ENCODE measurements at places on chromosomes 13 and 19.
A peak's percentile ranks its signal among the peaks of the same experiment; 100 is the strongest.

- DNase-seq: no peak
Observed at GRCh38 chr13:102914339-102914930, 68.6 kb downstream of the ERCC5 start.

GRCh38 chr19:18340990-18341868 is 831 bp downstream of the PGPEP1 start:
- DNase-seq: peak; percentile 80

- no peak for DNase-seq
Observed at GRCh38 chr19:13083627-13084026, 19.0 kb downstream of the LYL1 start.

- no peak for DNase-seq
Observed at GRCh38 chr13:98860491-98860890, 108.0 kb upstream of the SLC15A1 start.

GRCh38 chr19:30044273-30045248 is 102.5 kb downstream of the URI1 start:
- DNase-seq: no peak

Measured in frontal cortex (tissue), 4 donors.